ENCODE measurements at places on chromosomes 3 and 15.

DNA sequence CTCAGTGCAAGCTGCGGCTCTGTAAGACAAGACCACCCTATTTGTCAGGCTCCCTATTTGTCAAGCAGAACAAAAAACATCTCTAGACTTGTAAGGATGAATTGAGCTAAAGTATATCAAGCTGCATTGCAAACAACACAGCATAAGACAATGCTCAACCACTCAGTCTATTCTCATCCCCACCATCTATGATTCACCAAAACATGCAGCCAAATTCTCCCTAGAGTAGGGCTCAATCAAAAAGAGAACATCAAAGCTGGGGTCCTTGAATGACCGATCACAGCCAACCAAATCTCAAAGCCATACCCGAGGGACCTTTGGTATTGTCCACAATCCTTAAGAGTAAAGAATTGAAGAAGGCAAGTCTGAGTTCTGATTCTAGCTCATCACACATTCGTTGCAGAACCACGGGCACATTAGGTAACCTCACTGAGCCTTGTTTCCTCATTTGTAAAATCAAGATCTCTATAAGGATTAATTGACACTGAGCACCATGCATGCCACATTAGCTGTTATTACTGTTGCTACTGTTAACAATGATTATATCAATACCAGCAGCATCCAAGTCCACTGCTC, 31.2 kb downstream of the RFTN1 start:
- DNase-seq, result no peak

- no peak for DNase-seq
Observed at GRCh38 chr3:45803252-45803935, 7.1 kb upstream of the SLC6A20 start.

DNA sequence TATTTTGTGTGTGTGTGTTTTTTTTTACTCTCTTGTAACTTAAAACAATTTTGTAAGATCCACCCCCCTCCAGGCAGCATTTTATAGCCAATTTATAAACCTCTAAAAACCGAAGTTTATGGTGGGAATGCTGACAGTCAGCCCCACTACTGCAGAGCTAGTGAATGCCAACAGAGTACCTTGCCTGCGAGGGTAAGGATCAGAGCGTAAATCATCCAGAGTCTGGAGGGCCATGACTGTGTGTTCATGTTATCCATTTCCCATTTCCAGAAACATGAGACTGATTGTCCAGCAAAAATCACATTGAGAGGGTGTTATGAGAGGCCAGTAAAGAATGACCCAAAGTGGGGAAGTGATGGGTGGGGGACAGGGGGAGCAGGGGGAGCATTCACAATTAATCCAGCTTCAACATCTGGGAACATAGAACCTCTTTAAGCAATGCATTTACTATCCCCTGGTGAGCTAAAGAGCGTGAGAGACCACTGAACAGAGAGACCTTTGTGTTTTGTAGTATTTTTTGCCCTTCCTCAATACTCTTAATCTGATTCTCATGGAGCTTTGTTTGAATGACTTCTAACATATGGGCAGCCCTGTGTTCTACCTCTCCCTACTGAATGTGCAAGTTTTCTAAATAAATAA, 464.5 kb downstream of the RBMS3 start:
- no peak for DNase-seq

- no peak for DNase-seq
Observed at GRCh38 chr3:147615035-147615434, 205.9 kb downstream of the ZIC1 start.

GRCh38 chr3:39388741-39389248, 5.6 kb downstream of the SLC25A38 start:
- DNase-seq, result no peak

GRCh38 chr3:42590989-42591756, 513 bp downstream of the SS18L2 start:
- DNase-seq, result no peak

- no peak for DNase-seq
Observed at GRCh38 chr3:14262212-14262611, 83.6 kb downstream of the LSM3 start.
